ENCODE measurements at places on chromosomes 16 and 17. TPM values are rescaled to one million over a fixed set of nuclear protein-coding genes. Genes with fewer than 3 reads are reported as not detected.

- no peaks in the 10 kb centered on the region for H3K27me3 ChIP-seq
- peak overlapping the region; percentile 92 for H3K4me3 ChIP-seq
- H3K27ac ChIP-seq: peak overlapping the region; percentile 99
- H3K36me3 ChIP-seq: peaks cover under 1% of the 10 kb centered on the region
- H3K4me1 ChIP-seq: peaks cover 39% of the 10 kb centered on the region
Measured at GRCh38 chr16:27550582-27550920, 607 bp downstream of the KATNIP start.

DNA sequence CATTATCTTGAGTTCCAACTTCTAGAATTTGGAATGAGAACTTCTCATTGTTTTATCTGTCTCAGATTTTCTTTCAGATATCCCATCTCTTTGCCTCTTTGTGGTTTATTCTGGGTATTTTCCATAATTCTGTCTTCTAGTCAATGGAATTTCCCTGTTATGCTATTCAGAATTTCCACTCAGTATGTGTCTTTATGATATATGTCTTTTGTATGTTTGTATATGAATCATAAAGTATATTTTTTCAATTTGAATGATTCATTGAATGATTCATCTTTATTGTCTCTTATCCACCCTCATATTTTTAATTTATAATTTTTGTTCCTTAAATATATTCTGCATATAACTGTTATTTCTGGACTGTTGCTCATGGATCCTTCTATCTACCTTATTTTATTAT is 729.7 kb upstream of the GOT2 start:
- no peaks in the 10 kb centered on the region for H3K36me3 ChIP-seq
- DNase-seq: peak; percentile 22
- peaks cover 7% of the 10 kb centered on the region for H3K4me1 ChIP-seq
- H3K4me3 ChIP-seq: no peak overlapping the region

- DNase-seq: no peak
- H3K27me3 ChIP-seq: no peaks in the 10 kb centered on the region
- H3K4me3 ChIP-seq: no peak overlapping the region
- H3K36me3 ChIP-seq: peaks cover 12% of the 10 kb centered on the region
- H3K27ac ChIP-seq: no peak overlapping the region
Measured at GRCh38 chr17:63695889-63696288, 4.0 kb downstream of the LIMD2 start.

DNA sequence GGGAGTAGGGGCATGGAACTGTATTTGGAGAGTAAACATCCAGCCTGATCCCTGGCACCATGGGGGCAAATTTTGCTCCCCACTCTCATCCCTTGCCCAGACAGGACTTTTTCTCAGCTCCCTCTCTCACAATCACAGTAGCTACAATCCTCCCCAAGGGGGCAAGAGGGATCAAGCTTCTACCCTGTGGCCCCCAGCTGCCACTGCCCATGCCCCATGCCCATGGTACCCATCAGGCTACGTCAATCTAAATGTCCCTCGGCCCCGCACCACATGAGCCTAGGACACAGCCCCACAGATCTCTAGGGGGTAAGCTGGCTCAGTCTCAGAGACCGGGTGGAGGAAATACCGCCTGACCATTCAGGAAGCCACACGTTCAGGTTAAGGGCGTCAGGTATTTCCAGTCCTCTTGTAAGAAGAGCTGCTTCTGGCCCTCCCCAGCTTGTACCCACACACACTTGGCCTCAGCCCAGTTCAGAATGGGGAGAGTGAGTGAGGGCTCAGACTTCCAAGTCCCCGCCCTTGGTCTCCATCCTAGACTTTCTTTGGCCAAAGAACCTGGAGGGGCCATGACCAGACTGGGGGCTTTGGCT is 1.8 kb downstream of the CACNB1 start:
- no peak overlapping the region for H3K27ac ChIP-seq
- peaks cover 29% of the 10 kb centered on the region for H3K36me3 ChIP-seq
- peak; percentile 86 for DNase-seq
- H3K4me1 ChIP-seq: peaks cover 21% of the 10 kb centered on the region

- H3K4me3 ChIP-seq: no peak overlapping the region
- DNase-seq: no peak
- H3K27me3 ChIP-seq: no peaks in the 10 kb centered on the region
- no peaks in the 10 kb centered on the region for H3K36me3 ChIP-seq
- H3K27ac ChIP-seq: no peak overlapping the region
- no peaks in the 10 kb centered on the region for H3K4me1 ChIP-seq
Measured at GRCh38 chr16:58286280-58286679, 8.5 kb downstream of the PRSS54 start.

The TBC1D3C gene
- total RNA-seq: not detected

The PIPOX gene
- total RNA-seq: 1.8 TPM

The KIF18B gene
- 0.72 TPM for total RNA-seq

Measured in osteoblast (primary cell).